ENCODE measurements at places on chromosomes 2 and 18.

GRCh38 chr2:216477283-216478035 lies 21.2 kb upstream of the RPL37A start:
- no peak for DNase-seq

- no peak for DNase-seq
Measured at GRCh38 chr2:1750933-1751766, 6.8 kb upstream of the PXDN start.

DNA sequence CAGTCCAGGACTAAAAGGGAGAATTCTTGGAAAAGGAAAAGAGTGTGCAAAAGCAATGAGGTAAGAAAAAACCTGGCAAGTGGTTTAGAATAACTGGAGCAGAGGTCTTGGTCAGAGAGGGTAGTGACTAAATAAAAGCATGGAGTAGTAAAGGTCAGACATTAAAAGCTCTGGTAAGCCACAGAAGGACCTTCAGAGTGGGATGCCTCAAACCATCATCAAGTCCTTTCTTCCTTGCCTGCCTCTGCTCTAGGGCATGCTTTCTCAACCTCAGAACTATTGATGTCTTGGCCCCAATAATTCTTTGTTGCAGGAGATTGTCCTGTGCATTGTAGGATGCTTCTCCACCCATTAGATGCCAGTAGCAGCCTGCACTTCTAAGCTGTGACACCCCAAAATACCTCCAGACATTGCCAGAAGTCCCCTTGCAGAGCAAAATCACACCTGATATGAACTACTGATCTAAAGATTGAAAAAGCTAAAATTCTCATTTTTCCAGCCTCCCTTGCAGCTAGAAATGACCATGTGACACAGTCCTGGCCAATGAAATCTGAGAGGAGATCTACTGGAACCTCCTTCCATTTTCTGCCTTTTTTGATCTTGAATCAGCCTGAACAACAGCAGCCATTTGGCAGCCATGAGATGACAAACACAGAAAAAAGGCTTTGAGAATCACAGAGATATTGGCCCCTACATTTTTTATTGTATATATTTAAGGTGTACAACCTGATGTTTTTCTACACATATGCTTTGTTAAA lies 48.1 kb downstream of the EVA1A start:
- no peak for DNase-seq

GRCh38 chr18:63192885-63193349 lies 126.7 kb downstream of the BCL2 start:
- DNase-seq = no peak

- DNase-seq = no peak
Measured at GRCh38 chr18:21682371-21683051, 22.1 kb downstream of the ABHD3 start.
